ENCODE measurements at places on chromosomes 7 and 10.

GRCh38 chr7:39313974-39314373, 252.2 kb upstream of the YAE1 start:
- DNase-seq = no peak

DNA sequence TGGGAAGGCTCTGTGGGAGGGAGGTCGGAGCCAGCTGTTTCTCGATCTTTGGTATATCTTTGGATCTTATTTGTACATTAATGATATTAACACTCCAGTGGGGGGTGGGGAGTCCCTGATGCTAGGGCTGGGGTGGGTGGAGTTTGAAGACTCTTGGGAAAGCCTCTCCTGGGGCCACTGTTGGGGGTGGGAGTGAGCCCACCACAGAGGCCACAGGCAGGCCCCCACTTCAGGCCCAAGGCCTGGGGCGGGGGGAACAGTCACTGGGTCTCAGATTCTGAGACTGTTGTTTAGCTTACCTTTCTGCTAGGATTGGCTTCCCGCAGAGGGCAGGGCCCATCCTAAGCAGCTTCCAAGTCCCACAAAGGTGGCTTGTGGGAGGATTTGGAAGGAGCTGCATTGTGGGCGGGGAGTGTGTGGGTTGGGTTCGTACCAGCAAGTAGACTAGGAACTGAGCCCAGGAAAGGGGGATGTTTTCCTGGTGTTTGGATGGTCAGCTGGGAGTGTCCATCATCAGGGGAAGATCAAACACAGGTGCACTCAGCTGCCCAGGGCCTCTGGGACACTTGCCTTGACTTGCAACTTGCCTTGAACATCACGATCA, 11.9 kb downstream of the YKT6 start:
- no peak for DNase-seq

GRCh38 chr10:120414946-120415345, 42.1 kb upstream of the PLPP4 start:
- no peak for DNase-seq

DNA sequence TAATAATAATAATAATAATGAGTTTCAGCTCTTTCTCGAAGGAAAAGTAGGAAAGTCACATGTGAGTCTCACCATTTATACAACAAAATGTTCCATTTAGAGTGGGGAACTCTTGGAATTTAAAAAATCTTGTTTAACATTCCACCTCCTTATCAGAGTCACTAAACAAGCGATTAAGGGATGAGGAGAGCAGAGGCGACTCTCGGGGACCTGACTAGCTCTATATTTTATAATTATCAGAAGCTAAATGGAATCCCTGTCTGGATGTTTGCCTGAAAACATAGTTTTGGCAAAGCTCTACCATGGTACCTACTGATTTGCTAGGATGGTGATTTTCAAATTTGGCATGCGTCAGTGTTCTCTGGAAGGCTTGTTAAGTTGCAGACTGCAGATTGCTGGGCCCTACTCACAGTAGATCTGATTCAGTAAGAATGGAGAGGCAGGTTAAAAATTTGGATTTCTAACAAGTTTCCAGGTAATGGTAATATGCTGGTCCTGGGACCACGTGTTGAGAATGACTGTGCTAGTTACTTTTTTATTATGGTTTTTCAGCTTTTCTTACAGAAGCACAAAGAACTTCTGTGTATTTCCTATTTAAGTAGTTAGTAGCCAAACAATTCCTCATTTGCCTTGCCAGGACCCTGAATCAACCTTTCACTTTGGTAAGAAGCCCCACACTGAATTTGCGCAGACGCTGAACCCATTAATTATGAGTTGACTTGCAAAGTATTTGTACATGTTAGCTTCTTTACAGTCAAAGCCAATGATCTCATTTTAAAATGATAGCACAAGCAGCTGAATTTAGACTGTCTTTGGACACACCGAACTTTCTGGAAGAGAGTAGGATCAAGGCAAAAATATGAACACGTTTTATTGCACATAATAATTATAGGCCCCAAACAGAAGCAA, 39.5 kb downstream of the CPED1 start:
- DNase-seq = no peak

DNA sequence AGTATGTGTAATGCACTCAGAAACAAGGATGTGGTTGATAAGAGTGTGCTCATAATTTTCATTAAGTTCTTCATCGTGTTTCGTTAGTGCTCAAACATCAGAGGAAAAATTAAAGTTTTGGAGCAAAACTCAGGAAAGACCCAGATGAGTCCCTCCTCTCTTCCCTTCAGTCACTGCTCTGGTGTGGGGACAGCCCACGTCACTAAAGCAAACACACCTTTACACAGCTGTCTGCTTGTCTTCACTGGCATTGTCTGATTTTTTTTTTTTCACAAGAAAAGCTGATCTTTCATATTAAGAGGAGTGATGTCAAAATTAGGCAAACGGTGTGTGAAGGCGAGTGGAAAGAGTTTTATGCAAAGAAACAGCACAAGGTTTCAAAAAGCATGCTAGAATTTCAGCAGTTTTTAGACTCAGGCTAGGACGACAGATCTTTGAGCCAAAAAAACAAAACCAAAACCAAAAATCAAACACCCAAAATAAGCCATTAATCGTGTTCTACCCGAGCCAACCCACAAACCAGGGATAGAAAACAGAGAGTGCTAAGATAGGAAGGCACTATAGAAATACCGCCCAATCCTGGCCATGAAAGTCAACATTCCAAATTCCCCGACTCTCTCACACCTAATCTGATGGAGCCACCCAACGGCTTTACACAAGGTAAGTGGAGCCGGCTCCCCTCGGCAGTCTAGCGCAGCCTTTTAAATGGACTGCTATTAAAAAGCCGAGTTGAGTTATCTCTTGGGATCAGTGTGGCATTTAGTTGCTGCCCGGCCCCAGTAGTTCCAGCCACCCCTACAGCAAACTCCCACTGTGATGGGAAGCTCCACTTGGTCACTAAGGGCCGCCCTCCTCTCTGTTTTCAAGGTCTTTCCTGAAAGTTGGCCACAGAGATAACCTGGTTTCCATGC, 27.9 kb upstream of the GATA3 start:
- DNase-seq = no peak

Measured in 8988T (cell line).